ENCODE measurements at places on chromosomes 6 and 20.

DNA sequence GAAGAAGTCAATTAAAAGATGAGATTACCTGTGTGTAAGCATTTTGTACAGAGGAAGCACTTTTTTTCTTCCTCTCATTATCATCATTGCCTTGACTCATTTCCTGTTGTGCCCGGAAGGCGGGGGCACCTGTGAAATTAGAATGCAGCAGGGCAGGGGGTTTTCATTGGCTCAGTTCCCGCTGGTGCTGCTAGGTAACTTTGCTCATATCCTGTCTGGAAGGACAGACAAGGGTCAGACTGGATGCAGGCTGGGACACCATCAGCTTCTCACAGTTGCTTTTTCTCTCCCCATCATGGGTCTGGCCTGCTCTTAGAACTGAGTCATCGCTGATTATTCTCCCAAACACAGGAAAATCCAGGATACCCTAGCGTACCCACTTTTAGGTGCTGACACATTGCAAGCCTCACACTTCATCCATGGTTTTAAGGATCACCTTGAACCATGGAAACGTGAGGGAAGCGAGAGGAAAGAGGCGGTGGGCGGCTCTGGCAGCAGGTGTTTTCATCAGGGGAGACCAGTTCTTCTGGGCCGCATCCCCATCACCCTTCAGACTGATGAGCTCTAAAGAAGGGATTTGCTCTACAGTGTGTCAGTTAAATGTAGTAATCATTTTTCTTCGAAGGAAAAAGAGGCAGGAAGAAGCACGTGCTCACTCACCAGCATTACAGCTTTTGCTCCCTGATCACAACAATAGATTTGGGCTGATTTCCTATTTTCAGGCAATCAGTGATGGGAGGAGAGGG lies 195.7 kb upstream of the SASH1 start:
- DNase-seq, result peak; percentile 19

DNA sequence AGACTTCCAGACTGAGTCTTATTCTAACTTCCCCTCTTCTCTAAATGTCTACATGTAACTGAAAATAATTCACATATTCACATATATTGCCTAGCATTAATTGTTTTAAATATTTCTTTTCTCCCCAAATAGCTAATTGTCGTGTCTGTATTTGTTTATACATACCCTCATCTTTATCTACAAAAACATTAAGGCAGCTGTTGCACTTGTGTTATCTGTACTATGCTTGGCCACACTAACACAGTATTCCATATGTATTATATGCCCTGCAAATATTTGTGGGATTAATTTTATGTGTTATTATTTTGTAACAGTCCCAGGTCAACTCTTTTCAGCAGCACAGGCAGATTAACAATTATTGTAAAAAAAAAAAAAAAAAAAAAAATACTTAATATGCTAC lies 11.7 kb downstream of the HDAC2 start:
- DNase-seq, result no peak

GRCh38 chr6:6694368-6694780 lies 105.9 kb downstream of the LY86 start:
- DNase-seq, result no peak

- DNase-seq, result no peak
Observed at GRCh38 chr6:168109171-168109570, 30.2 kb upstream of the FRMD1 start.

DNA sequence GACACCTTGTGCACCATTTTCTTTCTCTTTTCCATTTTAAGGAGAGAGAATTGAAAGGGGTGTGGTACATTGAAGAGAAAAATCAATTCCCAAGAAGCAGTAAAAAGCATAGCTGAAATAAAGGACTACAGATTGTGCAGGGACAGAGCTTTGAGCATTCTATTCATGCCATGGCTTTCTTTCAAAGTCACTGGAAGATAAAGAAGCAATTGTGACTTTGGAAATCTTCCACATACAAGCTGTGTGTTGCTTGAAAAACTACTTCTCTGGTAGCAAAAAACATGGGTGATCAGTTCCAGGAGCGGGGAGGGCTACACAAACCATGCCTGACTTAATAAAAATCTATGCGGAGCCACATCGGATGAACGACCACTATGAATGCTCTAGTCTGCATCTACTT lies 230.2 kb upstream of the THEMIS start:
- DNase-seq, result no peak

GRCh38 chr6:71106276-71106675 lies 149.4 kb upstream of the B3GAT2 start:
- DNase-seq, result no peak

- no peak for DNase-seq
Observed at GRCh38 chr6:139115989-139116758, 18.7 kb upstream of the HECA start.

DNA sequence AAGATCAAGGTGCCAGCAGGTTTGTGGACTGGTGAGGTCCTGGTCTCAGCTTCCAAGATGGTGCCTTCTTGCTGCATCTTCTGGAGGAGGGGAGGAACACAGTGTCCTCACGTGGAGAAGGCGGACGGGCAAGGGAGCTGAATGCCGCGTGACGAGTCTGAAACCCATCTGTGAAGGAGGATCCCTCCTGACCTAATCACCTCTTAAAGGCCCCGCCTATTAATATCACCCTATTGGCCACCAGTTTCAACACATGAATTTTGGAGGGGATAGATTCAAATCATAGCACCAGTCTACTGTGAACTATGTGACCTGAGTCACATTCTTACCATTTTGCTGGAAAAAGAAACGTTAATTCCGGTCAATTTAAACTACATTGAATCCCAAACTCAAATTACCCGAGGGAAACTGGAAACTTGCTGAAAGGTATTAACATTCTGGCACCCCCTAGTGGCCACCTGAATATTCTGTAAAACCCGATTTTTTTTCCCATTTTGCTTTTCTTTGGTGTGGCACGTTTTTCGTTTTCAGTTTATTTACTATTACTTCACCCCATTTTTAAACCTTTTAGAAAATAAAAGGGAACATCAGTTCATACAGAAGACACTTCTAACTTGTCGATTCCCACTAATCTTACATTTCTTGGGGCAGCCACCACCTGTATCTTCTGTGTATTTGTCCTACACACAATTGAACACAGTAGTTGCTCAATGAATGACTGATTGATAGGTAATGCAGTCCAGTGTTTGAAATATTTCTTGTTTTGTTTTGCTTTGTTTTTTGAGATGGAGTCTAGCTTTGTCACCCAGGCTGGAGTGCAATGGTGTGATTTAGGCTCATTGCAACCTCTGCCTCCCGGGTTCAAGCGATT lies 17.9 kb upstream of the CCDC170 start:
- peak; percentile 24 for DNase-seq

GRCh38 chr20:36549628-36549941 lies 8.3 kb downstream of the MYL9 start:
- DNase-seq, result no peak

DNA sequence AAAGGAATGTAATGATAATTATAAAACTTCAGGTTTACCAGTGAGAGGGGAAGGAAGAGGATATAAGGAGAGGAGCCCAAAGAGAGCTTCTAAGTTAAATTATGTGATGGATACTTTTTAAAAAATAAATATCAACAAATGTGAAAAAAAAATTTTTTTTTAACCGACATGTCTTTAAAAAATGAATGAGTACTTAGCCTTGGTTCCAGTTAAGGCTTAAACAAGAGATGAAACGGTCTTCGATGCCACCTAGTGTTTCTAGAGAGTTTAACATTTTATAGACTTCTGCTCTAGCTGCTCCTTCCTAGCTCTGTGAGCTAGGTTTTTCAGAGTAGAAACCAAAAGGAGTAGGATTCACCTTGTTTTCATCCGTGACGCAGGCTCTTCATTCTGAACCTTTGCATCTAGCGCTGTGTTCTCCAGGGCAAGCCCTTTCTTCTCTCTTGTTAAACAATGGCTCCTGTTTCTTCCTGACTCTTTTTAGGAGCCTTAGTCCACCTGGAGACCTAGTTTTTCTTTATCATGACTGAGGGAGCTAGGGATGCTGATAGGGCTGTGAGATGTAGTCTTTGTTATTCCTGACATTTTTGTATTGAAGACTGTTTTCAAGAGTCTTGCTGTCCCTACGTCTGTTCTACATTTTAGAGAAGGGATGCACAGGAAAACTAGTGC lies 42.4 kb upstream of the GNRH2 start:
- no peak for DNase-seq

- no peak for DNase-seq
Observed at GRCh38 chr20:9884666-9885065, 45.8 kb upstream of the PAK5 start.

GRCh38 chr6:92762443-92763273 lies 656.7 kb downstream of the EPHA7 start:
- no peak for DNase-seq

DNA sequence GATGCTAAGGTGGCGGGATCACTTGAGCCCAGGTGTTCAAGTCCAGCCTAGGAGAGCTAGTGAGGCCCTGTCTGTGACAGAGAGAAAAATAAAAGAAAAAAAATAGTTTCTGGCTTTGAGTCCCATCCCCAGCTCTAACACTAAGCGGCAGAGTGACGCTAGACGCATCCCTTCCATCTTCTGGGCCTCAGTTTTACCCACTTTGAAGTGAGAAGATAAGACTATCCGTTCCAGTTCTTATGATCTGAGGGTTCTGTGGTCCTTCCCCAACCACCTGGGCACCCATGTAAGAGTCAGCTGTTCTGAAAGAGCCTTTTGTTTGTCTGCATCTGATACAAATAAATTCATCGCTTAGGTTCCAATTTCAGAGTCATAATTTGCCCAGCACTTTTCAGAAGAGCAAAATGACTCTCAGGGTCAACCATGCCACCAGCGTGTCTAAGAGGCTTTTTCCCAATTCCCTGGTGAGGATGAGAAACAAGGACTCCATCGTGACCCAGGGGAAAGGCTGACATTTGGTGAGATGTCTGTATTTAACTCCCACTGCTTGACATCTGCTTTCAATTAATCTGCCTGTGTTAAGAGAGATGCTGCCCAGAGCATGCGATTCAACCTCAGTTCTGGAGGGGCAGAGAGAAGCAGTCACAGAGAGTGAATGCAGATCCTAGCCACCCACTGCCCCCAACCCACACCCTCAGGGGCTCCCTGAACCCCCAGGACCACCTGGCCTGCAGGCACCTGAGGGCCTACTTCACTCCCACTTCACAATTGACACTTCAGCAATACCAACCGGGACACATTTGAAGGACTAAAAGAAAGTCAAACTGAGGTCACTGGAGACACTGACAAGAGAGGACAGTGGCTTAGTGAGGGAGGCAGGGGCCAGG lies 131.6 kb upstream of the TOP1 start:
- no peak for DNase-seq

- no peak for DNase-seq
Observed at GRCh38 chr6:167560673-167561569, 236.0 kb downstream of the TTLL2 start.

DNA sequence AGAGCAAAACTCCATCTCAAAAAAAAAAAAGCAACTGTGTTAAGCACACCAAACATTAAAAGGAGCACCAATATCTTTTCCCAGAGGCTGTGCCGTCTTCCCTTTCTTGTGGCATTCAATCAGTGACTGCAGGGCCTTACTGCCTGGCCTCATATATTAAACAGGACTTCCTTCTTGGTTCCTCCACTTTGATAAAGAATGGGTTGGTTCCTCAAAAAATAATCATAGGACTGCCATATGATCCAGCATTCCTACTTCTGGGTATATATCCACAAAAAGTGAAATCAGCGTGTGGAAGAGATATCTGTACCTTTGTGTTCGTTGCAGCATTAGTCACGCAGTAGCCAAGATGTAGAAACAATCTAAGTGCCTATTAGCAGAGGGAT lies 40.3 kb upstream of the GFOD1 start:
- DNase-seq, result no peak

DNA sequence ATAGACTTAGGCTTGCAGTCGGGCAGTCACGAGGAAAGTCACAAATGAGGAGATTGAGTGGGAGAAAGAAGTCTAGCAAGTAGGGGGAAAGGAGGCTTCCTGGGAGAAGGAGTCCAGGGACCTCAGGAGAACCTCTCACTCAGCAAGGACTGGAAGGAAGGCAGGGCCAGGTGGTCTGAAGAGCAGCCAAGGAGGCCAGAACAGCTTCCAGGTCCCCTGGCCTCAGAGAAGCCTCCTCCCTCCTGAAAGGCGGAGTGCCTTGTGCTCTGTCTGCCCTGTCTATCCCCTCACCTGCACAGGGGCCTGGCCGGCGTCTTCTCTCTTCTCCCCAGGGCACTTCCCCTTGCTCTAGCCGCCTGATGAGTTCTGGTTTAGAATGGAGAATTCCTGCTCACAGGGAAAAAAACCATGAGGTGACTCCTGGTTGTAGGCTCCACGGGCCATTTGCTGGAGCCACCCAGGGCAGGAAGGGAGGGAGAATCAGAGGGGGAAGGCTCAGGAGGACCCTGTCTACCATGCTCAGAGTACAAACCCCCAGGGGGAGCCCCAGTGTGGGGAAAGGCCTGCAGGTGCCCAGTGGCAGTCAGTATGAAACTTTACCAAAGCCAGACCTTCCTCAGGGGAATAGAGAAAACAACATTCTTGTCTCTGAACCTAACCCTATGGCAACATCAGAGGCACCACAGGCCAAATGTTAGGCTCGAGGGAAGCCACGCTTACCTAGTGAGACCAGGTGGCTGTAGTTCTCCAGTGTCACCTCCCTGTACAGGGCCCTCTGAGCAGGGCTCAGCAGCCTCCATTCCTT lies 11.2 kb downstream of the ZNF337 start:
- DNase-seq, result no peak

DNA sequence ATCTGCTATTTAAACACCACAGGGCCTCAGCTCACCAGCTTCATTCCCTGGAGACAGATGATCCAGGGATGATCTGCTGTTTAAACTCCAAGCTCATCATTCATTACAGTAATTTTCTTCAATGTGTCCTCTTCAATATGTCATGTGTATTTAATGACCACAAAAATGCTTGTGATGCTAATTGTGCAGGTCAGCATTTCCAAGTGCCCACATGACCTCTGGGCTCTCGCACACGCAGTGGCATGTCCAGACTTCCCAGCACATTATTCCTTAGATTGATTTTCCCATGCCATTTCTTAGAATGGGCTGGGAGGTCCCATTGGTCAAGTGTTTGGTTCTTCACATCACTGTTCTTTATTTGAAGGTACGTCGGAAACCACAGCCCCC lies 434.4 kb downstream of the HAO1 start:
- no peak for DNase-seq

GRCh38 chr20:36299459-36299858 lies 6.7 kb upstream of the DLGAP4 start:
- DNase-seq, result no peak

Data from stimulated activated CD4-positive, alpha-beta T cell treated with anti-CD3 and anti-CD28 coated beads, Interleukin-12 subunit alpha, Interleukin-12 subunit beta, amount 100 ng/mL, for 24 hours (primary cell).